NCI-H526 (cell line): ENCODE measurements at places on chromosomes 12 and 14.

DNA sequence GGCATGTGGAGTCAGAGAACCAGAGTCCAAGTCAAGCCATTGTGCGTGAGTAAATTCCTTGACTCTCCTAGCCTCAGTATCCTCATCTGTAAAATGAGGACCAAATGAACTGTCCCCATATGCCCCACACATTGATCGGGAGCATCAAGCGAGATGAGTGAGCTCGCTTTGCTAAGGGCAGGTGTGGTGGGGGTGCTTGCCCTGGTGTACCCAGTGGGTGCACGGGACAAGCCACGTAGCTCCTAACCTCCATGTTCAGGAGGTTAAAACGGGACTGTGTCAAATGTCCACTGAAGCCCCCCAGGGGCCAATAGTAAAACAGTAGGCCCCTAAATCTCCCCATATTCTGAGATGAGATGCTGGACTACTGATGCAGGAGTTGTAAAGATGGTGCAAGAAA lies 60.9 kb downstream of the SERPINA3 start:
- no peak for DNase-seq

DNA sequence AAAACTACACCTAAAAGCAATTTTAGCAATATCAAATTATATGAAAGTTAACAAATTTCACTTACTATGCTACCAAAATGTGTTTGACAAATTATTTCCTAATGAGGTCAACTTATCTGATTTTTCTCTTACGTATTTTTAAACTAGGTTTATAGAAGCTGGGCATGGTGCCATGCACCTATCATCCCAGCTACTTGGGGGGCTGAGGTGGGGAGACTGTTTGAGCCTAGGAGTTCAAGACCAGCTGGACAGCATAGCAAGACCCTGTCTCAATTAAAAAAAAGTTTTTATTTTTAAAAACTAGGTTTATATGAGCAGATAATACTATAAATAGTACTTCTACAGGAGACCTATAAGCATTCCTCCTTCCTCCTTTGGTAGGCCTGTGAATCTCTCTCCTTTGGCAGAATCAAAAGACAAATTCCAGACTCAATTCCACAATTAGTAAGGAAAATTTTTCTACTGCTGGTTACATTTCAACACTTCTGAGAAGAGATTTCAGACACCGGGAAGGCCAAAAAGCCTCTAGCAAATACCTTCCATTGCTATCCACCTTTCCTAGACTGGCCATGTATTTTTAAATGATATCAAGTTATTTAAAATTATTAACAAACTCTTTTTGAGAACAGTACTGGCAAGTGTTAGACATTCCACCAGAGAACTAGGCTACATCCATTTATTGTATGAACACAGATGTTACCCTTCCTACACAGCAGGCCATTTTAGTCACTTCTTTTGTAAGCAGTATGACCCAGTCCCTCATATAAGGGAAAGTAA lies 34.4 kb downstream of the CDK17 start:
- no peak for DNase-seq

DNA sequence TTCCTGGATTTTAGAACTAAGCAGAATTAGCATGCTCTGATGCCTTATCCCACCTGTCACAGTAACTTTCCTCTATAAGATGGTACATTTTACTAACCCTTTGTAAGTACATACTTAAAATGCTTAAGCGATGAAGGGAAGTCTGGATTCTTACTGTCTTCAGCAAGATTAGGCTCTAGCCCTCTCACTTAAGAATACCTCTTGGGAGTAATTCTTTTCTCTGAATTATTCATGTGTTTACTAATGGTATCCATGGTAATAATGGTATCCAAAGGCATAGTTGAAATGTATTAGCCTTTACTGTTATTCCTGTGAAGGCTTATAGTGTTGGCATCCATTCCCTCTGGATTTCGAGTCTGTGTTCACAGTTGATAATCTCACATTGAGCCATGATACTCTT lies 176.9 kb downstream of the MON2 start:
- no peak for DNase-seq

GRCh38 chr14:77763316-77763715 lies 2.4 kb upstream of the SNW1 start:
- no peak for DNase-seq

DNA sequence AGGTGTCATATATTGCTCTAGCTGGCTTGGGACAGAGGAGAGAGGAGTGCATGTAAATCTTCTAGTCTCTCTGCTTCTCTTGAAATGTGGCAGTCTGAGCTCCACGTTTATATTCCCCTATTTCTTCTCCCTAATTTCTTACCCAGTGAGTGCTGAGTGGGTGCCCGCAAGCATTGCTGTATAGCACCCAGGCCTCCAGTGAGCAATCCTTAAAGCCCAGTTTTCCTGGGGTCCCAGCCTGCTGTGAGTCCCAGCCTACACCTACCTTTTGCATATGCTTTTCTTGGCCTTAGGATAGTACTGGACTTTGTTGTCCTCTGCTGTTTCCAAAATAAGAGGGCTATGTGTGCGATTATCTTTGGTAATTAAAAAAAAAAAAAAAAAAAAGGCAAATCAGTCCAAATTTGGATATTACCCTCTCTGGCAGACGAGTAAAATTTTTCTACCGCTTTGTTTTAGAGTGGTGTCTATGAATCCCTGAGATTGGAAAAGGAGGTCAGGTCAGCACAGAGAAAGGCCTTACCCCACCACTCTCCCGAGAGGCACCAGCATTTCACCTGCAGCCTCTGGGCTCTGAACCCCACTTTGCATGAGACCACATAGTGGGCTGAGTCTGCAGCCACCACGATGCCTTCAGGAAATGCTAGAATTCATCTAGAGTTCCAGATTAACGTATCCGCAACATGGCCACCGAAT lies 1.1 kb downstream of the MGST1 start:
- DNase-seq = no peak

DNA sequence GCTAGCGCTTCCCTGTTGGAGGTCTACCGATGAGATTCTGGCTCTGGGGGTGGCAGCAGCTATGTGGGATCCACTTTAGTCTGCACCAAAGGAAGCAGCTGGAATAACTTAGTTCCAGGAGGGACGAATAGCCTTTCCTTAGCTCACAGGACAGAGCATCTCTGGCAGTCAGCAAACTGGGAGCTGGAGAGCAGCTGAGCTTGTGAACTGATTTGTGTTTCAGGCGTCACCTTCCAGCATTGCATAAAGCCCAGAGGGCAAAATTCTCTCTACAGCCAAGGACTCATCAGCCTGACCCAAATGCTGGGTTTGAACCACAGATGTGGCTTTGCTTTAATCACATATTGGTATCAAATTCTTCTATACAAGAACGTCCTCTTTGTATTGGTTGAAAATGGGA lies 81.9 kb upstream of the PELI2 start:
- DNase-seq = no peak

DNA sequence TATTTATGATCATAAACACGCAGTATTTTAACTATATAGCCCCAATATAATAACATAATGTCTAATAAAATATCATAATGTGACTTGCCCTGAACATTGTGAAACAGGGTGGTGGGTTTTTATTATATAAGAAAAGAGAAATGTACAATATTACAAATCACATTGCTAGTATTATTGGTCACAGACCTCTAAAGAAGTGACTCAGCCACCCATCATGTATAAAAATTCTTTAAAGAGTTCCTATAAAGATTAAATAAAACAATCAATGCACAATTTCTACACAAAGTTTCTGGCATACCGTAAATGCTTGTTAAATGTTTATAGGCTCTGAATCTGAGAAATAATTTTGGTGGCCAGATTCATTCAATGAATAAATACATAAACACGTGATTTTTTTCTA lies 28.9 kb downstream of the ABCC9 start:
- no peak for DNase-seq
